ENCODE measurements at places on chromosomes 2 and 18.

- no peak for DNase-seq
Observed at GRCh38 chr2:130957915-130958314, 121.2 kb downstream of the ARHGEF4 start.

GRCh38 chr18:61261870-61262269, 71.4 kb upstream of the CDH20 start:
- DNase-seq: no peak

GRCh38 chr18:62280786-62281185, 44.3 kb upstream of the TNFRSF11A start:
- DNase-seq: no peak

DNA sequence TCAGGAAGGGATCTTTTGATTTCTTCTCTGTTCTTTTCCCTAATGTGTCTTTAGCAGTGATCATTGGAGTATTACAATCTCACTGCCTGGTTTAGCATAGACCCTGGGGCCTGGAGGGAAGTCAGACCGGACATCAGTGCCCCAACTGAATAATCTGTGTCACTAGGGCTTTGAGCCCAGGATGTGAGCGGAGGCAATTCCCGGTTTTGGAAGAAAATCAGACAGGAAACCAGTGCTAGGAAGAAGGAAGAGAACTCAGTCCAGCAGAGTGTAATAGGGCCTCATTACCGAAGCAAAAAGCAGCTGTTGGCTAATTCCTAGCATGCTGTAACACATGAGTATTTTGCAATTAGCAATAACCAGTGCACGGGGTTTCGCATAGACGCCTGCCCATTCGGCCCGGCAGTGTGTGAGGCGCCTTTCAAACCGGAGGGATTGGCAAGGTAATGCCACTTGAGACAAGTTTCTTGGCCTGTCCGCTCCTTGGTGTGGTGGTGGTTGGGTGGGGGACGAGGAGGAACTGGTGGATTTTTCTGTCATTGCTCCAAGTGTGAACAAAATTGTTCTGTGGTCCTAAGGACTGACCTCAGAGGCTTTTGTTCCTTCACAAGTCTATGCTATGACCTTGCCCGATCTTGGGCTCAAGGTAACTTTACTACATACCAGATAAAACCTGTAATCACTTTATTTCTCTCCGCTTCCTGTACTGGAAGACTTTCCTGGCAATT, 2.8 kb downstream of the FOSL2 start:
- no peak for DNase-seq

GRCh38 chr2:241491549-241492173, 16.7 kb downstream of the STK25 start:
- no peak for DNase-seq
